ENCODE measurements at places on chromosomes 4 and X.

GRCh38 chrX:84363663-84364062, 138.6 kb downstream of the HDX start:
- DNase-seq = no peak

GRCh38 chrX:71195964-71196649, 26.9 kb upstream of the GJB1 start:
- no peak for DNase-seq

GRCh38 chr4:147492761-147493160, 11.9 kb downstream of the EDNRA start:
- no peak for DNase-seq

DNA sequence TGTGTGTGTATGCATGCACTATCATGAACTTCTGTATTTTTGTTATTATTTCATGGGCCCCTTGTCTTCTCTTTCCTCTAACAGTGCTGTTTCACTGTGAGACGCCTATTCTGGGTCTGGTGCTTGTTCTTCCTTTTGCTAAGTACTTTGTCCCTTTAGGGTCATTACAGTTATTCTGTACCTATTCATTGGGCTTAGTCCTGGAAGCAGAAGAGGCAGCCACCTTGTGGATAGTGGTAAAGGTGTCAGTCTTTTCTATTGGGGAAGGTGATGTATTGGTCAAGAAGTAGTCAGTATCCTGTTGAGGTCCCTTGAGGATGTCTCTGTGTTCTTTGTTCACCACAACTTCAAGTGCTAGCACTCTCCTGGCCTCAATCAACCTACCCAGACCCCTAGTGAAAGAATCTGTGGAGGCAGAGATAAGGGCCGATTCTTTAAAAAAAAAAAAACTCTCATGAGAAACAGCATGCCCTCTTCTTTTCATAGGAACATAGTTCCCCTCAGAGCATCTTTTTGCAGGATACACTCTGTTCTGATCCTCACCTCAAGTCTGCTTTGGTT, 593.8 kb downstream of the SPRY1 start:
- no peak for DNase-seq

DNA sequence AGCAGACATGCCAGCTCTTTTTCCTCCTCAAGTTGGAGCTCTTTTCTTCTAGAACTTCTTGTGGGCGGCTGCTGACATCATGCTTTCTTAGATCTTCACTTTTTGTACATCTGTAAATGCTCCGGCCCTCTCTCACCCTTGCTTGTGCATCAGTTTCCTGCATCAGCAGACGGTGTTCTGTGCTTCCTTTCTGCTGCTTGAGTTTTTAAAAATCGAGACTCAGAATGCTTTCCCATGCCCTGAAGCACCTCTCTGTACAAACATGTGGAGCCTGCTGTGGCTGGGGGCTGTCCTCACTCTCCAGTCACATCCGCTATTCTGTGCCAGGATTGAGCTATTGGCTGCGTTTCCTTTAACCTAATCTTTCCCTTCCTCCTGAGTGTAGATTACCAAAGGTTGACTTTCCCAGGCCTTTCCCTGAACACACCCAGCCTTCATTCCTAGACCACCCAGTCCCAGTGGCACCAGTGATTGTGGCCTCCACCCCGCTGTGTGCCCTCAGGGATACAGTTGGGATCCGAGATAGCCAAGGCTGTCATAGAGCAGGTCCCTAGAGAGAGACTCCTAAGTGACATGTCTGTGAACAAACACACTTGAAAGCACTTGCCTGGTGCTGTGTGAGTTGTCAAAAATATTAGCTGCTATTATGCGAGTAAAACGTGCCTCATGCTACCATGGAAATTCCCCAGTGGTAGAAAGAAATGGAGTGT, 41.9 kb downstream of the TNIP2 start:
- DNase-seq = no peak

DNA sequence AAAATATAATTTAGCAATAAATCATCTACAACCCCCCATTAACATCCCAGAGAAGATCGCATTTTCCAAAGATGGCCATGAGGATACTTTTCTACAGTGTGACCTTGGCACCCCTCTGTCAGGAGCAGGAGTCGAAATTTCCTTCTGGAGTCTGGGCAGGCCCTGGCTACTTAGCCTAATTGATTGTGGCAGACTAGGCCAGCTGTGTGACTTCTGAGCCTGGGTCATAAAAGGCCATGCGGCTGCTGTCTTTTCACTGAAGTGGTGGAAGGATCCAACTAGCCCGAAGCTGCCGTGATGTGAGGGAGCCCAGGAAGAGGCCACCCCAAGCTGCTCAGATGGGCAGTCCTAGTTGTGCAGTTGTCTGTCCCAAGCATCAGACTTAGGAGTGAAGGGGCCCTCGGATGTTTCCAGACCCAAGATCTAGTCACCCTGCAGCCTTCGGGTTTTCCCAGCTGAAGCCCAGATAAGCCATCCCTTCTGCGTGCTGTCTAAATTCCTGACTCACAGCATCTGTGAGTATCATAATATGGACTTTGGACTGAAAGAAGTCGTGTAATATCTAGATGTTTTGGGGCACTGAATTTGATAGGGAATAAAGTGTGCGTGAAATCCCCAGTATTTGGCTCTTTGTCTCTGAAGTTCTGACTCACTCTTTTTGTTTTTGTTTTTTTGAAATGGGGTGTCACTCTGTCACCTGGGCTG, 21.0 kb downstream of the PDK3 start:
- DNase-seq = no peak

GRCh38 chr4:105637408-105638176, 70.9 kb downstream of the INTS12 start:
- no peak for DNase-seq

GRCh38 chr4:15651676-15652075, 3.5 kb downstream of the FBXL5 start:
- no peak for DNase-seq

- DNase-seq = no peak
Observed at GRCh38 chr4:109359040-109359646, 56.7 kb upstream of the COL25A1 start.

- DNase-seq = no peak
Observed at GRCh38 chrX:40736170-40736505, 796 bp upstream of the MED14 start.

DNA sequence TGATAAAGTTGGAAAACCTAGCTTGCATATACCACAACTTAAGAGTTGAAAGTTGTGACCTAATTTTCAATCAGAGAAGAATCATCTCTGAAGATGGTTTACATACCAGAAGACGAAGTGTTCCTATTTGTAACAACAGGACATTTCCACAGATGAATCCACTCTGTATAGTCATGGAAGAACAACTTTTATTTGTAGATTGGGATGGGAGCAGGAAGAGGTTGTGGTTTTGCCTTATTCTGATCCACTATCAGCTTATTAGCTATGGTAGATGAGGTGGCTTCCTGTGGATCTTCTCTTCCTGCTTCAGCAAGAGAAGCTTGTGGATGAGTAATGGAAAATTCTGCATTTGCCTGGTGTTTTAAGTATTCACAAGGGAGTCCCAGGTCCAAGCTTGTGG, 18.6 kb upstream of the SUPT20HL1 start:
- DNase-seq = no peak

DNA sequence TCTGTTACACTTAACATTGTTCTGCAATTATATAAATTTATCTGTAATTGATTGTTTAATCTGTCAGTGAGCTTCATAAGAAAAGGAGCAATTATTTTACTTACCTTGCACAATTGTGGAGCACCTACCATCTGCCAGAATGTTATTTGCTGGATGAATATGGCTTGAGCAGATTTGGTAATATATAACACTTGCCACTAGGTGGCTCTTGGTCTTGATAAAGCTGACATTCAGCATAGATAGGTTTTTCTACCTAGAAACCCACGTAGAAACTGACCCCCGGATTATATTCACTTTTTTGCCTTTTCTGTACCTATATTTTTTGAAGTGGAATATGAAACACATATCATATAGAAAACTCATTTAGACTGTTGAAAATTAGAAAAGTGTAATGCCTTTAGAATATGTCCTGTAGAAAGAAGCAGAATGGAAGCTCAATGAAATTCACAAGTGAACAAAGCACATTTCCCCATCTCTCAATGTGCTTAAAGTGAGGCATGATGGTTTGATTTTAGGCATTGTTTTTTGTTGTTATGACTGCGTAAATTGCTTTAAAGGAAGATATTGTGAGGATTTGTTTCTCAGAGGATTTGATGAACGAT, 9.5 kb downstream of the RBPJ start:
- no peak for DNase-seq

DNA sequence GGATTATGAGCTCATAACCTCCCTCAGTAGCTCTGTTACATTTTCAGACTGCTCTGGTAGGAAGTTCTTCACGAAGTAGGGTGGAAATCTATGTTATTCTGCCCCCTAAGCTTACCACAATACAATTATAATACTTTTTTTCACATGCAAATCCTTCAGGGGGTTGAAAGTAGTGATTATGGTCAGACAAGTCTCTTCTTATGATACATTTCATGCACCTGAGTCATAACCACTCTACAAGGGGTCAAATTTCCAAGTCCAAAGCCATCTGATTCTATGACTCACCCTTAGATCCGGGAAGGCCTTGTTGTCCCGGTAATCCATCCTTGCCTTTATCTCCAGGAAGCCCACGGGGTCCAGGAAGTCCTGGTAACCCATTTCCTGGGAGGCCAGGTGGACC, 95.2 kb downstream of the ATG4A start:
- no peak for DNase-seq

- no peak for DNase-seq
Observed at GRCh38 chr4:48651914-48652313, 128.2 kb downstream of the FRYL start.

GRCh38 chrX:10612215-10612614, 8.2 kb downstream of the MID1 start:
- DNase-seq = no peak

DNA sequence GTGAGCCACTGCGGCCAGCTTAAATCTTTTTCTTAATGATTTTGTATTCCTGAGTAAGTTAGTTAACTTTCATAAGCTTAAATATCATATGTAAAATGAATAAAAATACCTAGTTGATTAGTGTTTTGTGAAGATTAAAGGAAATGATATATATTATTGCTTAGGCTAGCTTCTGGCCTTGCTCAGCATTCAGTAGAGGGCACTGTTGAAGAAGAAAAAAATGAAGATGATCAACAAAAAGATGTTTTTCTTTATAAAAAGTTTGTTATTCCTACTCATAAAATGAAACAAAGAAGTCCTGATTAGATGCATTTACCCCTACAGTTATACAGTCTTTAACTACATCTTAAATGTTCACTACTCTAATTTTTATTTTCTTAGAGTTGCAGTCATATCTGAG, 797.7 kb downstream of the RAPGEF2 start:
- no peak for DNase-seq

GRCh38 chrX:105829011-105829410, 6.7 kb downstream of the NRK start:
- no peak for DNase-seq

DNA sequence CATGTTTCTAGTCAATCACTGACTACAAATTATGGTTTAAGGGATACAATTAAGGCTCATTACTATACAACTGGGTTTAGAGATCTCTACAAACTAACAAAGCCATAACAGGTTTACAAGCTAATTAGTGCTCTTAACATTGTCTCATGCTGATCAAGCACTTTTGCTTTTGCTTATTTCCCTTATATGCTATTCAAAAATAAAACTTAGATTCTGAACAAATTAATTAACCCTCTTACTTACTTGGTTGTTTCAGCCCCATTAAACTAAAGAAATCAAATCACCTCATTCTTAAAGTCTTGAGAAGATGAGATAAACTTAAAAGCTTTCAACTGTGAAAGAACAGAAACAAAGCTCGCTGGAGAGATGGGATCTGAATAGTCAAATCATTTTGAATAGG, 2024.5 kb upstream of the ADGRL3 start:
- DNase-seq = no peak

- DNase-seq = no peak
Observed at GRCh38 chr4:157576671-157577217, 356.2 kb downstream of the GRIA2 start.

DNA sequence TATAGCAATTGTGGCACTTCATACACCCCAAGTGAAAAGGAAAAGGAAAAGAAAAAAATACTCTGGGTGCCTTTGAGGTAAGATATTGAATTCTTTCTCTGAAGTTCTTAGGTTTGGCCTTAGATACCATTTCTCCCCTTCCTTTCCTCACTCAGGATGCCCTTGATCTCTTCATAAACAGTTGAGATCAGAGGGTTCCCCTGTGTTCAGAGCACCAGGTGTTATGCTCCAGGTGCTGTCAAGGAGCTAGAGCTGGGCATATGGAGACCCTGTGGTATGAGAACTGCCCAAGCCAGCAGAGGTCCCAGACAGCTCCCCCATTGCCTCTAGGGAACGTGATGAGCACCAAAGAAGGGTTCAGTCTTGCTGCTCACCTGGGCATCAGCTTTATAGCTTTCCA, 17.1 kb upstream of the CD40LG start:
- no peak for DNase-seq

- no peak for DNase-seq
Observed at GRCh38 chr4:26900765-26901164, 40.1 kb downstream of the STIM2 start.

DNA sequence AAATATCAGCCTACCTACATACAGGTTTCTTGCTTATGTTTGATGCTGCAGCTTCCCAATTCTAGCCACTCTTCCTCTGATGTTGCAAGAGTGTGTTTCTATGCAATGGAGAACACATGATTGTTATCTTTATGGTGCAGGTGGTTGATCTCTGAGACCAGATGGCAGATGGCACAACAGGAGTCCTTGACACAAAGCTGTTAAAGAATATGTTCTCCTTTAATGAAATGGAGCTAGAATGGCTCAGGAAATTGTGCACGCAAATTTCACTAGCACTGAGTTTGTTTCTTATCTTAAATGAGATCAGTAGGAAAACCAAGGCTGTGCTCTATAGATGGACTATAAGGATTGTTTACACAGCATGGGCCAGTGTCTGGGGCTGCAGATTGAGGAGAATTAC, 29.9 kb upstream of the TTC29 start:
- DNase-seq = no peak

DNA sequence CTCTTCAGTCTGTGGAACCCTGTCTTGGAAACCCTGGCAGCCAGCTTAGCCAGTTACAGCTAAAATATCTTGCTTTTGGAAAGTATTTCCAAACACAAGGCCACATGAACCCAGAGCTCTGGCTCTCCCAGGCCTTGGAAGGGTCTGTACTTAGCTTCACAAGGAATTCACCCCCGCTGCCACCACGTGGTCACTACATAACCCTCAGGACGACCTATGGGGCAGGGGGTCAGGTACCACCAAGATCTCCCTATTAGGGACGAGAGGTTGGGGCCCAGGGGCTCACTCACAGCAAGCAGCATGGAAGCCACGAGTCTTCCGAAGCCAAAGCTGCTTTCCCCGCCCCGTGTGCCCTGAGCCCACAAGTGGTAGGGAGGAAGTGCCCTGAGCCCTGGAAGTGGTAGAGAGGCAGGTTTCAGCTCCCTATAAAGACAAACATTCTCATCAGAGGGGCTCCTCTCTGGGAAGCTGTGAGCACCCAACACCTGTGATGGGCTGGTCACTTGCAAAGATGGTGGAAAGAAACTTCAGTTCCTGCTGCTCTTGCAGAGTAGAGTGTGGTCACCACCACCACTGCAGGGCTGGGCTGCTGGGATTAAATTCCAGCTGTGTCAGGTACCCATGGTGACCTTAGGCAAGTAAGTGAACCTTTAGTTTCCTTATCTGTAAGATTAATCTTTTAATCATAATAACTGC, 4.7 kb upstream of the JAKMIP1 start:
- no peak for DNase-seq

All from liver (tissue), 10 donors.